ENCODE measurements at places on chromosomes 16 and 17. TPM values are rescaled to one million over a fixed set of nuclear protein-coding genes. Genes with fewer than 3 reads are reported as not detected.

The ASPA gene
- not detected for total RNA-seq

The ZNF764 gene
- 4.8 TPM for total RNA-seq

The CD300C gene
- not detected for total RNA-seq

The CEP295NL gene
- total RNA-seq = 1.5 TPM

The FAAP100 gene
- total RNA-seq = 26.0 TPM

The MYL4 gene
- 1.5 TPM for total RNA-seq

The PLXDC1 gene
- not detected for total RNA-seq

DNA sequence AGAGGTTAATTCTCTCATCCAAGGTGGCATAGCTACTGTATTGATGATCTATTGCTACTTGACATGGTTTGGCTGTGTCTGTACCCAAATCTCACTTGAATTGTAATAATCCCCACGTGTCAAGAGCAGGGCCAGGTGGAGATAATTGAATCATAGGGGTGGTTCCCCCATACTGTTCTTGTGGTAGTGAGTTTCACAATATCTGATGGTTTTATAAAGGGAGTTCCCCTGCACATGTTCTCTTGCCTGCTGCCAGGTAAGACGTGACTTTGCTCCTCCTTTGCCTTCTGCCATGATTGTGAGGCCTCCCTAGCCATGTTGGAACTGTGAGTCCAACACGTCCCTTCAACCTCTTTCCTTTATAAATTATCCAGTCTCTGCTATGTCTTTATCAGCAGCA lies 22.9 kb upstream of the CPPED1 start:
- DNase-seq = no peak

DNA sequence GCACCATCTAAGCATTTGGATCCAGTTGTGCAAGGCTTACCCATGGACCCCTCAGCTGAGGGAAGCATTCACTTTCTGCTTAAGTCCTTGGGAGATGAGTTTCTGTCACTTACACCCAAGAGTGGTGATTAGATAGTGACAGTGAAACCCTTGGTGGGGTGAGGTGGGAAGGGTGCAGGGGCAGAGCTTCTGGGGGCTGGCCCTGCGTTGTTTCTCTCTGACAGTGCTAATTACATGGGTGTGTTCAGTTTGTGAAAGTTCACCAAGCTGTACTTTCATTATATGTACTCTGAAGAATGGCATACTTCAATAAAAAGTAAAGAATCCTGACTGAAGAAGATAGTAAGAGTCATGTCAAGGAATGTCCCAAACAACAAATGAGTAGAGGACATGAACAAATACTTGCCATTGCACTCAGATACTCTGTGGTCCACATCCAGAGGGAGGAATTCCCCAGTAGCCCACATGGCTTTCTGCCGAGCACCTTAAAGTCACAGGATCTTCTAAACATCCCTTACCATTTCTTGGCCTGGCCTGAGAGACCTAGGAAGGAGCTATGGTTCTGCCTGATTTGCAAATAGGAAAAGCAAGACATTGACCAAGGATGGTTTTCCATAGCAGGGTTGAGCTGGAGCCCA lies 8.4 kb downstream of the CHST6 start:
- no peak for DNase-seq

DNA sequence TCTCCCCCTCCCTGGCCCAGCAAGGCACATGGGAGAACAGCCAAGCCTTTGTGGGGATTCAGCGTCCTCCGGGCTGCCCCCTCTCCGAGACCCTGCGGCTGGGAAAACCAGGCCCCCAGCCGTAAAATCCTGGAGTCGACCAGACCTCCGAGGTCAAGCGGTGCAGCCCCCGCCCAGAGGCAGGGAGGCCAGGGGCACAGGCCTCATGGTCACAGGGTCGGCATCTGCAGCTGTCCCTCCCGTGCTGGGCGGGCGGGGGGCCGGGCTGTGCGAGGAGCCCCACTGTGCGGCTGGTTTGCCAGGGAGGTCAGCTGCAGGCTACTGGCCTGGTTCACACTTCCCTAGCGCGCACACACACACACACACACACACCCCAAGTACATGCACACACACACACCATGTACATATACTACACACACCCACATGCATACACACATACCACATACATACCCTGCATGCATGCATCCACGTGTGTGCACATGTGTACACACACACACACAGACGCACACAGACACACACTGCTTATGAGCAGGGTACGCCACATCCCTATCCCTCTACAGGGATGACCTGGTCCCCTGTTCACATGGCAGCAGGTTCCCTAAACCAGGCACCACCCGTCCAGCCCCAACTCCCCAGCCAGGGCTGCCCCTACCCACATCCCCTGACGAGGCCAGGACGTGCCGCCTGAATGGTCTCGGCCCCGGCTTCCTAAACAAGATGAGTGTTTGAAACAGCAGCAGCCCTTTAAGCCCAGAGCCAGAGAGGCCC lies 108.9 kb upstream of the CIBAR2 start:
- DNase-seq = no peak

- DNase-seq = no peak
Measured at GRCh38 chr16:13823501-13823900, 96.5 kb upstream of the ERCC4 start.

DNA sequence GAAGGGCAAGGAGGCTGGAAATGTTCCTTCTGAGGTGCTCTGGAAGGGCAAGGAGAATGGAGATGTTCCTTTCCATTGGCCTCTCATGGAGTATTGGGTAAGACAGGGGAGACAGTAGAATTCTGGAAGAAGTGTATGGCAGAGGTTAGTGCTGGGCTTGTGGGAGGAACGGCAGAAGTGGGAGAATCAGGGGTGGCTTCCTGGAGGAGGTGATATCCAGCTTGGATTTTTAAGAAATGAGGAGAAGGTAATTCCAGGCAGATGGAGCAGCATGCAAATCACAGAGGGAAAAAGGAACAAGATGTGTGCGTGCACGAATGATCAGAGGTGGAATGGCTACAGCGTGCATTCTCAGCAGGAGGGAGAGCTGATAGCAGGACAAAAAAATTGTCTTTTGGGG lies 45.1 kb upstream of the ASIC2 start:
- no peak for DNase-seq

DNA sequence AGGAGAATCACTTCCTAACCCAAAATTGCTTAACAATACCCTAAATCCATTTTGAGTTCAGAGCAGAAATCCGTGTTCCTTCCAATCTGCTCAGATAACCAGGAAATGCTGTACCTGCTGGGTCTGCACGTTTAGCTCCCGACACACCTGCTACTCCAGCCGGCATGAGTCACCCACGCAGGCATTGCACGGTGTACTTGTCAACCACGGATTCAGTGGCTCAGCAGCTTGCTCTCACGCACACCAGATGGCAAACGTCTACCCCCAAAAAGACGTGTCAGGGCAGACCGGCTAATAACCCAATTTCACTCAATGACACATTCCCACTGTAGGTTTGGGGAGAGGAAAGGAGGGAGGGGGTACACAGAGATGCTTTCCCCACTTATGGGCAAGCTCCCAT lies 468.1 kb downstream of the SOX9 start:
- DNase-seq = no peak

DNA sequence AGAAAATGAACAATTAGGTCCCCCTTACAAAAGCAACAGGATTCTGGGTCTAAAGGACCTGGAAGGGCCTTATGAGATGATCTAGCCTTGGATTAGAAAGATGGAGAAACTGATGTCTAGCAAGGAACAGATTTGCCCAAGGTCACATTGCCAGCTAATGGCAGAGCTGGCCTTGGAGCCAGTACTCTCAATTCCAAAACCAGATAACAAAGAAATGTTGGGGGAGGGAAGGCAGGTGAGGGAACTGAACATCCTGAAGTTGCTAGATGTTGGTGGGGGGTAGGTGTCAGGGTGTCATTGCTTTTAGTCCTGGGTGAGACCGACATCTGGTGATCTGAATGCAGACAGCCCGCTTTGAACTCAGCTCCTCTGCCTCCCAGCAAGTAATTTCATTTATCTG lies 11.3 kb upstream of the ZNF423 start:
- DNase-seq = no peak
